Activated CD8-positive, alpha-beta memory T cell treated with anti-CD3 and anti-CD28 coated beads, Interleukin-2, amount 10 ng/mL, durations not matched to agents 7 days and 5 days (primary cell): ENCODE measurements at places on chromosomes 12 and 14. TPM values are rescaled to one million over a fixed set of nuclear protein-coding genes. Genes with fewer than 3 reads are reported as not detected.
A peak's percentile ranks its signal among the peaks of the same experiment; 100 is the strongest.

- DNase-seq = no peak
Observed at GRCh38 chr12:103671367-103671766, 84.3 kb downstream of the STAB2 start.

DNA sequence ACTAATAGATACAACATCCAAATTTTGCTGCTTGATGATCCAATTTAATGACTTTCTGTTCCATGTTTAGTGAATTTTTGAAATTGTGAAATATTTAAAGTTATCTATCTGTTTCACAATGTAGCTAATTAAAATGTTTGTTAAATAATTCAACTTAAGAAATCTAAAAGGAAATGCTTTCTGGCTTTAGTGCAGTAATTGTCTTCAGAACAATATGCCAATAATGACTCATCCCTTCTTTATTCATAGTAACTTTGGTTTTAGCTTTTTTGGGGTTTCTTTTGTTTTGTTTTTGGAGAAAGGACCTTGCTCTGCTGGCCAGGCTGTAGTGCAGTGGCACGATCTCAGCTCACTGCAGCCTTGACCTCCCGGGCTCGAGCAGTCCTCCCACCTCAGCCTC, 479.2 kb upstream of the RGS6 start:
- DNase-seq = no peak

DNA sequence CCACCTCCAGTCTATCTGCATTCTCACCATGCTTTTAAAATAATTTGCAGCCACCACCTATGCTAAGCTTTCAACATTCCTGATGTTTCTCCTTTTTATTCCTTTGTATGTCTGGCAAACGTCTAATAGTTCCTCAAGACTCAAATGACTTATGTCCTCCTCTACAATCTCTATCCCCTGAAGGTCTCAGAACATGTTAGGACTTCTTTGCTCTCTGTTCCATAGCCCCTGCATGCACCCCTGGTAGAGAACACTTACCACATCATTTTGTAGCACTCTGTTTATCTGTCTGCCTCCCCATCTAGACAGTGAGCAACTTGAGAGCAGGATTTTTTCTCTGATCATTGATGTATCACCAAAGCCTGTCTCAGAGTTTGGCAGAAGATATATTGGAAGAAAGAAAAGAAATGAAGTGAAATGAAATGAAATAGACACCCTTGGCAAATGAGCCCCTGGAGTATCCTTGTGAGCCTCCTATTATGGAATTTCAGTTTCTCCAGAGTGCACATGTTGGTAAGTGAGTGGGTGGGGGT, 1231.2 kb upstream of the FLRT2 start:
- DNase-seq = no peak

DNA sequence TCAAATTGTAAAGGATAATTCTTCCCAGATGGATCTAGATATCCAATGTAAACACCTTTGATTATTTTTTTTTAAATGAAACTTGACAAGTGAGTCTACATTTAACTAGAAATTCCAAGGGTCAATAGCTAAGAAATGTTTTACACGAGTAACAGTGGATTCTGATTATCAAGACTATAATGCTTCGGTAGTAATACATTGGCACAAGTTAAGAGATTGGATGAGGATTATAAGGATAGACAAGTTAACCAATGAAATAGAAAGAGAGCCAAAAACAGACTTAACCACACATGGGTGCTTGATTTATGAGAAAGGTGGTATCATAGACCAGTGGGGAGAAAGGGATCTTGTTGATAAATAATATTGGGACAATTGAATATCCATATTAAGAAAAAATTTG, 40.3 kb upstream of the PCED1B start:
- DNase-seq = no peak

DNA sequence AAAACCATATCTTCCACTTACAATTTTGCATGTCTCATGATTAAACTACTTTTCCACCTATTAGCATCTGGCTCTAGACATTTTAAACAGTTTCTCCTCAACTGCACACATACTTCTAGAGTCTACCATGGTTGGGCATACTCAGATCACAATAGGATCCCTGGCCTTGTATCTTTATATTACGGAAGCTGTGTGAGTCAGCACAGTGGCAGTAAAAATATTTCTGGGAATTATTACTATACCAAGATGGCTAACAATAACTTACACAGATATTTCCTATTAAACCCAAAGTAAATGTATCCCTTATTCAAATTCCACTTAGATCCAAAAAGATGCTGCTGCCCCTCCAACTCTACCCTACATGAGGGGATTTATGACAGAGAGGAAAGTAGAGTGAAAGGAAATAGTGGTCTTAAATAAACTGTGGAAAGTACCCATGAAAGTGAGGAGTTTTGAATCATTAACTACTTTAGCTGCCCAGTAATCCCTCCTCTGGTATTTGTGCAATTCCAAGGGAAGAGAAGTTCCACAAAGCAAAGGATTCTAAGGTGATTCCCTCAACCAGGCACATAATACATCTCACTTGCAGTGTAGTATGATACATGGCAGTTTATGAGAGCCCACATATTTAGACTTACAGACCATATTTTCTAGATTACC, 14.0 kb upstream of the CPSF6 start:
- no peak for DNase-seq

- DNase-seq = no peak
Observed at GRCh38 chr14:31993521-31993951, 83.6 kb upstream of the ARHGAP5 start.

GRCh38 chr12:34606749-34607519, 584.6 kb downstream of the ALG10 start:
- DNase-seq = no peak

- DNase-seq = no peak
Observed at GRCh38 chr14:87387806-87388205, 605.2 kb downstream of the GALC start.

GRCh38 chr12:114696443-114697242, 12.7 kb upstream of the TBX3 start:
- DNase-seq = no peak

DNA sequence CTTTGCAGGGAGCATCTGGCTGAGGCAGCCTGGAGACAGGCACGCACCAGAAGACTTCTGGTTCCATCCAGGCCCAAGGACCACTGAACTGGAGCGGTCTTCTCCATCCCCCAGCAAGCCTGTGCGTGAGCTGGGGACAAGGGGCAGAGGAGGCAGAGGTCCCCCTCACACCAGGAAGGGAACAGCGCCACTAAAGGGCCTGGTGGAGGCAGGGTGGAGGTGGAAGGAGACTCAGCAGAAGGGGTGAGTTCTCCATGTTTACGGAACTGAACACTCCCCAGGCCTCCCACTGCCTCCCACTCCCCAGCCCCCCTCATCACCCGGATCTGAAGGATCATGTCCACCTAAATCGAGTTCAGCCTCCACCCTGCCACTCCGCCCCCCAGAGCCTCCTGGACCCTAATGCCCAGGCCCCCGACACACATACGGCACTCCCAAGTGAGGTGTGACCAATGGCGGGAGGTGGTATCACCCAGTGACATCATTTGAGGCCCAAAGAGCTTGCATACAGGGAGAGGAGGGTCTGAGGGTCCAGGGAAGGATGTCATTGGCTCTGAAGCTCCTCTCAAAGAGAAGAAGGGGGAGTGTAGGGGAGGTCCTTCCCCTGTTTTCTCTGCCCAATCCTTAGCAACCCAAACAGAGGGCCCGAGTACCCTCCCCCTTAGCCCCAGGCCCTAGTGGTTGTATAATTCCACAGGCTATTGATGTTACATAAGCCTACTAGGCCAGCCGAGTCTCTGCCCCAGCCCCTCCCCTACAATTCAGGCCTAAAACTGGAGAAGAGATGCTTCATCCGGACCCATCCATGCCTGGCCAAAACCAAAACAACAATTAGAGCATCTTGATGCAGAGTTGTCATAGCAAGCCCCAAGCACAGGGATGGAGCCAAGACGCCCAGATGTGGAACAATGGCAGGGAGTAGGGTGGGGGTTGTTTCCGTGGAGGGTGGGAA, 1.0 kb downstream of the FAIM2 start:
- DNase-seq = no peak

DNA sequence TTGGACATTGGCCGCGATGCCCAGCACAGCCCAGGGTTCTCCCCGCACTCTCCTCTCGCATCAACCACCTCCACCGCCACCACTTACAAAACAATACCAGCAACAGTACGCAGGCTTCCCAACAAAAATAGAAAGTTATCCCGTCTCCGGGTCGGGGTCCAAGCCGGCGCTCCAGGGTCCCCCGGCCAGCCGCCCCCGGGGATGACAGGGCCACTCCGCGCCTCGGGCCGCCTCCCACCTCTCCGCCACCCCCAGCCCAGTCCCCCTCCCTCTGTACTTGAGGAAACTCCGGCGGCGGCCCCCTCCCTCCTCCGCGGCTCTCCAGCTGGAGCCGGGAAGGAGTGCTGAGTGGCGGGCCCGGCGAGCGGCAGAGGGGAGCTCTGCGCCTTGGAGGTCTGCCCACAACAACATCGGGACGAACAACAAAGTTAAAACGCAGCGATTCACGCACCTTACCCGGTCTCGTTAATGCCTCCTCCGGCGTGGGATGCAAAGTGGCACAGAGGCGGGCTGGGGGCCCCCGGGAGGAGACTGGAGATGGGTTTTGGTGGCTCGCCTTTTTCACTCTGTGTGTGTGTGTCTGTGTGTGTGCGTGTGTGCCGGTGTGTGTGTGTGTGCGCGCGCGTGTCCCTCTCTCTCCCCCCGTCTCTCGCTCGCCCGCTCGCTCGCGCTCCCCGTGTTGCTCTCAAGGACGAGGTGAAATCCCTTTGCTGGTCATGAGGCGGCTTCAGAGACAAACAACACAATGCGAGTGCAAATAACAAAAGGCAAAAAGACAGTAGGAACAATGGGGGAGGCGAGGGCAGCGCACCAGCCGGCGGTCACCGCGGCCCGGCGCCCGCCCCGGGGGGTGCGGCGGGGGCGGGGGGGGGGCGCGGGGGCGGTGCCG, 386.8 kb downstream of the BCAT1 start:
- DNase-seq = no peak

- no peak for DNase-seq
Observed at GRCh38 chr12:42669553-42669952, 80.0 kb upstream of the PRICKLE1 start.

DNA sequence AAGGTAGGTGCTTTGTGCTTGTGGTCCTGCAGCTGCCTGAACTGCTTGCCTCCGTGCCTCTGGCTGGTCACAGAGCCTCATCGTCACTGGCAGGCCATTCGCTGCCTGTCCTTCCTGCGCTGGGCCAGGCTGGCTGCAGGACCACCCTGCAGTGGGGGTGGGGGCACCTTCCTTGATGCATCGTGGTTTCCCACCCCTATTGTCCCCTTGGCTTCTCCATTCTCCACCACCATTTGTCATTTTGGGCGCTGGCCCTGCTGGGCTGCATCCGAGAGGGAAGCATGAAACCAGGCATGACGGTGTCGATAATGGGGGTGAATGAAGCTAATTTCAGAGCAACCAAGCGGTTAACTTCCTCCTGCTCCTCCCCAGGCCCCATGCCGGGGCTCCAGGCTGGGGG, 127.7 kb downstream of the NRXN3 start:
- no peak for DNase-seq

DNA sequence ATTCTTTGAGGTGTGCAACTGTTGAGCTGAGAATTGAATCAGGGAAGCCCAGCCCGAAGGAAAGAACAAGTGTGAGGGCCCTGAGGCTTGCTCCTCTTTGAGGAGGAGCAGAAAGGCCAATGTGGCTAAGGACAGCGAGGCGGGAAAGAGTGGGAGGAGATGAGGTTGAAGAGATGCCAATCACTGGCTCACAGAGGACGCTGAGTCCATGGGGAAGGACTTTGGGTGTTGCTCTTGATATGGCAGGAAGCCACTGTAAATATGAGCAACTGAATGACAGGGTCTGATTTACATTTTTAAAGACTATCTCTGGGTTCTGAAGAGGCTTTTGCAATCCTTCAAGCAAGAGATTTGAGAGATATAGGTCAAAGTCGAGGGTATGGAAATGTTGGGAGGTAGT, 3.3 kb upstream of the APPL2 start:
- DNase-seq = no peak

- DNase-seq = no peak
Observed at GRCh38 chr14:72611506-72611905, 282.4 kb downstream of the DPF3 start.

GRCh38 chr12:118064608-118065007, 3.6 kb upstream of the WSB2 start:
- DNase-seq = peak; percentile 59

GRCh38 chr12:123132951-123133619, 17.8 kb downstream of the PITPNM2 start:
- no peak for DNase-seq

GRCh38 chr12:18057051-18057450, 32.9 kb downstream of the RERGL start:
- DNase-seq = no peak

DNA sequence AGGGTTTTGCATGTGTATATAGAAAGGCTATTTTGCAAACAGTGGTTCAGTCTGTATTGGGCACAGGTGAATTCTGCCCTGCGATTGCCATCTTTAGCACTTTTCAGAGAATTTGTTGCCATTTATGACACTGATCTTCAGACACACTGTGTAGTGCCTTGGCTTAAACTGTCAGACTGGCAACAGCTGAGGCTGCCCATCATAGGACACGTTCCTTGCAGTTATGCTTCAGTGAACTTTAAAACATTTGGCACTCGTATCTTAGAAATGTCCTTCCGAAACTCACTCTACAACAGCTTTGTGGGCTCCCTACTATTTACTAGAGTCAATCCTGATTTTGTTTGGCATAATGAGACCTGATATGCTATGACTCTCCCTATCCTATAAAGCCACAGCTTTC, 29.1 kb downstream of the AP5M1 start:
- DNase-seq = no peak

DNA sequence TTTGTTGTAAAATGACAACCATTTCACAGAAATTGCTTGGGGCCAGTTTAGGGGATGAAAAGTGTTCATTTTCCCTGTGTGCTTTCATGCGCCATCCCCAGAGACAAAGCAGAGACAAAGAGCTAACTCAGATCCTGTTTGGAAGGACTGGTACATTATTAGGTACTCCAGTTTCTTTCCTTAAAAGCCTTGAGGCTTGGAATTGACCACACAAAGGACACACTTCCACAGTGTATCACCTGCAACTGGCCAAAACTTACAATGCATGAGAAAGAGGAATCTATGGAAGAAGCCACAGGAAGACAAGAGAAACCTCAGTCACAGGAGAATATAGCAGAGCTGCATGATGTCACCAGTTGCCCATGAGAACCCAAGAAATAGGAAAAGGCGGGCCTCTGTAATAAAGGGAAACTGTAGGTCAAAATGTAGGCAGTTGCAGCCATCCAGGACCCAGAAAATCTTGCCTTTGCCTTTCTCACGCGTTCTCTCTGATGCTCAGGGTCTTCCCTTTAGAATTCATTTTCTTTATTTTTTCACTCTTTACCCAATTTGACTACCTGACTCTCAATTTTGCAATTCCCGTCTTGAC, 339.0 kb downstream of the RMST start:
- no peak for DNase-seq

Gene POTEM
- total RNA-seq = not detected

Gene GPRC5A
- not detected for total RNA-seq

Gene DPY19L2
- 6.0 TPM for total RNA-seq

Gene TBX3
- not detected for total RNA-seq

Gene OR4L1
- not detected for total RNA-seq

Gene RFX4
- total RNA-seq = not detected

Gene BAZ2A
- total RNA-seq = 110 TPM

Gene ENO2
- 171 TPM for total RNA-seq

Gene GPR135
- 2.1 TPM for total RNA-seq

Gene SMCO2
- 0.91 TPM for total RNA-seq

Gene WSCD2
- not detected for total RNA-seq

Gene PZP
- not detected for total RNA-seq
